ENCODE measurements at places on chromosomes 12 and 14.

DNA sequence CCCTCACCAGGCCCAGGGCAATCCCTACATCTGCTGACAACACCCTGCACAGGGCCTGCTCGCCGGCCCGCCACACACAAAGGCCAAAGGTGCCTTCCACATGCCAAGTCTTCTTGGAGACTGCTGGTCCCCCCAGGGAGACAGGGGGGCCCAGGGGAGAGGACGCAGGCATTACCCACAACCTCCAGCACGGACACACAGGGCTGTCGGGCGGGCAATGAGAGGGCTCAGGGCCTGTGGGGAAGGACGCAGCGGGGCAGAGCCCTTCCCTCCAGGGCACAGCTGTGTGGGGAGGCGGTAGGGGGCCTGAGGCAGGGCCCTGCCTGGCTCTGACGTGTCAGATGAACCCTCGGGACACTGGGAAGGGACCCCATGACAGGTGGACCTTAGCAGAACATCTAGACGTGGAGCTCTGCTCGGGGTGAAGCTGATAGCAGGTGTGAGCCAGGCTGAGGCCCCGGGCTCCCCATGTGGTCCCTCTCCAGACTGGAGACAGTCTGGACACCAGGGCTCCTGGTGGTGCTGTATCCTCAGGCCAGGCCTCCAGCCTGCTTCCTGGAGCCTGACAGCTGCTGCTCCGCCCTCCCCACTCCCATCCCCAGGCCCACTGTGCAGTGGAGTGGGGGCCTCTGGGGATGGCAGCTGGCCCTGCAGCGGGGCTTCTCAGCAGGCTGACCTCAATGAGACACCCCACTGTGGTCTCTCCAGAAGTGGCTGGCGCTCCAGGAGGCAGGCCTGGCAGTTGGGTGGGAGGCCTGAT, 31.6 kb upstream of the NUDT14 start:
- DNase-seq: no peak

DNA sequence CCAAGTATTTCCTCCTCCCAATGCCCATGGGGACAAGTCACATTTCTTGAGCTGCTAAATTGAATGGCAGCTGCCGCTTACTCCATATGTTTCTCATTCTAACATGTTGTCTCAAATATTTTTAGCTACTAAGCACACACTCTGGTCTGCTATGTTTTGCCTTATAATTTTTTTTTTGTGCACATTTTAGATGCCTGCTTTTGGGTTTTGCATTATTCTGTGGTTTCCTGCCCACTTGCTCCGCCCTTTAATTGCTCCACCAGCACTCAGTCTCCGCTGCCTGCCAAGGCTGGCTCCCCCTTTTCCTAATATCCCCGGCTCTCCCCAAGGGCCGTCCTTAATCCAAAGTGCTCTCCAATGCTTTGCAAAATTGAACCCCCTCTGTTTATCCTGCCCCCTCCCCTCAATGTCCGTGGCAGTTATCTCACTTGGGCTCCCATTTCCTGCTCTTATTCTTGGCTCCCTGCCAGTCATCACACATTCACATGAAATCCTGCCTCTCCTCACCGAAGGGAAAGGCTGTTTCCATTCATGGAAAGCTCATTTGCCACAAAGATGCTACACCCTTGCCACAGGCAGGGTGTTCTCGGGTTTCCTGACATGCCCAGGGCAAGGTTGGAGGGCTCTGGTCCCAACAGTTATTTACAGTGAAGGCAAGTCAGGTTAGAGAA, 79.4 kb downstream of the C12orf75 start:
- no peak for DNase-seq

DNA sequence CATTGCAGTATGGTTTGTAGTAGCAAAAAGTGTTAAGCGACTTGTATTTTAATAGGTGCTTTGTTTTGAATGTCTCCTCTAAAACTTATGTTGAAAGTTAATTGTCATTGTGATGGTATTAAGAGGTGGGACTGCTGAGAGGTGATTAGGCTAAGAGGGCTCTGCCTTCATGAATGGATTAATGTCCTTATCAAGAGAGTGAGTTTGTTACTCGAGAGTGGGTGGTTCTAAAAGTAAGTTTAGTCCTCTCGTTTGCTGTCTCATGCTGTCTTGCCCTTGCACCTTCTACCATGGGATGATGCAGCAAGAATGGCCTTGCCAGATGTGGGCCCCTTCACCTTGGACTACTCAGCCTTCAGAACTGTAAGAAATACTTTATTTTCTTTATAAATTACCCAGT, 17.4 kb downstream of the ZDHHC17 start:
- DNase-seq: no peak

GRCh38 chr14:48731260-48731659, 854.9 kb downstream of the RPS29 start:
- DNase-seq: no peak

DNA sequence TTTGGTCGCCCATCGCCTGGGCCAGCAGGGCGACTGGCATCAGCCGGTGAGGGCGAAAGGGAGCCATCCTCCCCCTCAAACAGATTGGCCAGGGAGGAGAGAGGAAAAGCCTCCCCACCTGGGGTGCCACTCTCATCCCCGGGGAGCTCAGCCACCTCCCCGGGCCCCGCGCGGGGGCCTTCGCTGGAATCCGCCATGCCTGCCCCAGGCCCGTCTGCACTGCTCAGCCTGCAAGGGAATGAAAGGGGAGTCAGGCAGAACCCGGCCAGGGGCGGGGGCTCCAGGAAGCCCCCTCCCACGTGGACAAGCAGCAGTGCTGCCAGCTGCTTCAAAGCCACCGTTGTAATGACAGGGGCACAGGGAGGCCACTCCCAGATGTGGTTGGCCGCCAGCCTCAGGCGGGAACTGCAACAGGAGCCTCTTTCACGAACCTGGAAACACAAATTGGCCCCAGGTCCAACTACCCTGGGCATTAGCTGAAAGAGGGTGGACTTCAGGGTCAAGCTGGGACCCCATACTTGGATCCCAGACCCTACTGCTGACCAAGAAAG, 18.5 kb downstream of the TRPV4 start:
- no peak for DNase-seq

GRCh38 chr12:105273601-105274000, 37.6 kb upstream of the APPL2 start:
- no peak for DNase-seq

DNA sequence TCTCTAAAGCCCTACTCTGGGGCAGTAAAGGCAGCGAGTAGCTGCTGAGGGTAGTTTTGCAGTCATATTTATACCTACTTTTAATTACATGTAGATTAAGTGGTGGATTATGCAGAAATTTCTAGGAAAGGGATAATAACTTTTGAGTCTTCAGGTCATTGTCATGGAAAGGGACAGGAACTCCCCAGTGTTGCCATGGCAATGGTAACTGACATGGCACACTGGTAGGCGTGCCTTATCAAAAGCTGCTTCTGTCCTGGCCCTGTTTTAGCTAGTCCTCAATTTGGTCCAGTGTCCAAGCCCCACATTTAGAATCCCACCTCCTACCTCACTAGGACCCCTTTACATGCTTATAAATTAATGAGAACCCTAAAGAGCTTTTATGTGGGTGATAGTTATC, 303.1 kb downstream of the VRK1 start:
- no peak for DNase-seq

- DNase-seq: no peak
These were observed 107.7 kb upstream of the FKBP4 start for GRCh38 chr12:2687058-2687457.

- no peak for DNase-seq
These were observed 152.3 kb upstream of the OTX2 start for GRCh38 chr14:56962444-56963080.

GRCh38 chr12:108805136-108805535, 52.2 kb downstream of the SSH1 start:
- no peak for DNase-seq

GRCh38 chr12:119208626-119209061, 29.9 kb downstream of the HSPB8 start:
- no peak for DNase-seq

DNA sequence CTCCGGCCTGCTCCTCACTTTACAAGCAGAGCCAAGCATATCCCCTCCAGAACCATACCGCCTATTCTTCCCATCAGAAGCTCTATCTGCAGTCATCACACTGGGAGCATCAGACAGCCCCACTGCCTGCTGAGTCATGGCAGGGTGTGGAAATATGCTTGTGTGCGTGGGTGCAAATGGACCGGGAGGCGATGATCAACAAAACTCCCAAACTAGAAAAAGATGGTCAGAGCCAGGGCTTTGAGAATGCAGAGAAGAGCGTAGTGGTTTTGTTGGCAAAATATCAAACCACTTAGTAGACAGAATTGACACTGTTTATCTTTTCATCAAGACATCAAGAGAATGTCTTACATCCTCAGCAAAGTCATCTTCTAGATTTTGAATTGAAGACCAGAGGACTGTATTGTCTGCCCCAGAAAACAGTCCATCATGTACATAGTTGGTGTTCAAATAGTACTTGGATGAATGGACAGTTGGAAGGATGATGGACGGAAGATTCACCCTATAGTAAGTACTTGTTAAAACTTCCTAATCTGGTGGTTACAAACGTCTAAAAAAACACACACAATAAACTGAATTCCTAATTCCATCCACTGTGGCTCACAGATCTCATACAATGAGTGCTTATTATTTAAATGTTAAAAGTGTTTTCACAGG, 54.9 kb downstream of the VWF start:
- DNase-seq: no peak

GRCh38 chr14:100077441-100077840, 12.2 kb downstream of the EVL start:
- no peak for DNase-seq

Measured in stimulated activated CD8-positive, alpha-beta memory T cell treated with anti-CD3 and anti-CD28 coated beads, Interleukin-7, amount 100 ng/mL, for 1 hour (primary cell).